ENCODE measurements at places on chromosomes 1 and 21.
A peak's percentile ranks its signal among the peaks of the same experiment; 100 is the strongest.

GRCh38 chr1:155990005-155990739 lies 11.8 kb upstream of the ARHGEF2 start:
- DNase-seq = no peak

DNA sequence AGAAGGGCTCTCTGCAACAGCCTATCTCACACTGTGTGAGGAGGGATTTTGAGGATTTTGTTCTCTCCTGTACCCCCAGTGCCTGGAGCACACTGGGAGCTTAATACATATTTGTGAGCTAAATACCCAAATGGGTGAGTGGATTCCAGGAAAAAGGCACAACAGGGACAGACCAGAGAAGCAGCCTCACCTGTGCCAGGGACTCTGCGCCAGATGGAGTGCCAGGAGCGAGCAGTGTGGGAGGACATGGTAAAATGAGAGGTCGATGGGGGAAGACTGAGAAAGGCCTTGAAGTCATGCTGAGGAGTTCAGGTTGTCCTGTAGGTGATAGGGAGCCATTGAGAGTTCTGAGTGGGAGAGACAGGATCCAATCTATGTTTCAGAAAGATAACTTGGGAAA lies 11.0 kb upstream of the KCNA2 start:
- DNase-seq = no peak

DNA sequence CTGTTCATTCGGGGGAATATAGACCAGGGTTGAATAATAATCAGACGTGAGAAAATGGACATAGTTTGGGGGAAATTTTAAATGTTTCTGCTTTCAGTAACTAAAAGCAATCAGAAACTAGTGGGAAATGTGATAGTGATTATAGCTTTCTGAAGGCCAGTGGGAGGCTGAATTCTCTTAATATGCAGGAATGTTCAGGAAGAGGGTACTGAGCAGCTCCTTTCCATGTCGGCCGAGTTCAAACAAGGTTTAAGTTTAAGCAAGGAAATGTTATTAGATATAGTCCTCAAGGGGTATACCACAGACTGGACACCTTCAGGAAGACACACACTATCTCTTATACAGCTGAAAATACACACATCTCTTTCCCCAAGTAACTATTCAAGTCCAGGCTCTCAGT lies 105.5 kb downstream of the HHAT start:
- DNase-seq = no peak

DNA sequence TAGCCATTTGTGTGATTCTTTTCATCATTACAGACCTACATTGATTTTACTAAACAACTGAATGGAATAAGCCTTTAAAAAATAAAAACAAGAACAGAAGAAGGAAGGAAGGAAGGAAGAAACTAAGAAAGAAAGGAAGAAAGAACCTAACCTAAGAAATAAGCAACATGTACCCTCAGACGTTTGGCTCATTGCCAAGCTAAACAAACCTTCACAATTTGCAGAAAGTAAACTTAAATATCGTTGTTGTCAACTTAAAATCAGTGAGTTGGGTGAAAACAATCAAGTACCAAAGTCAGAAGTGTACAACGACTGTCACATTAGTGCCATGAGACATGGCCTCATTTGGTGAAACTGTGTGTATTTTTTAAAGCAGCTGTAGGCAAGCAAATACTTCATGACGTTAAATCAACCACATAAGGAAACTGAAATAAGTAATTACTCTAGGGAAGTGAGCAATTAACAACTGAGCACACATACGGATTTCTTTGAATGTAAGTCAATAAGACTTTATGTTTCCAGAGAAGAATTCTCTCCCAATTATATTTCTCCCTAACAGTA lies 313.1 kb upstream of the TMPRSS15 start:
- DNase-seq = no peak

DNA sequence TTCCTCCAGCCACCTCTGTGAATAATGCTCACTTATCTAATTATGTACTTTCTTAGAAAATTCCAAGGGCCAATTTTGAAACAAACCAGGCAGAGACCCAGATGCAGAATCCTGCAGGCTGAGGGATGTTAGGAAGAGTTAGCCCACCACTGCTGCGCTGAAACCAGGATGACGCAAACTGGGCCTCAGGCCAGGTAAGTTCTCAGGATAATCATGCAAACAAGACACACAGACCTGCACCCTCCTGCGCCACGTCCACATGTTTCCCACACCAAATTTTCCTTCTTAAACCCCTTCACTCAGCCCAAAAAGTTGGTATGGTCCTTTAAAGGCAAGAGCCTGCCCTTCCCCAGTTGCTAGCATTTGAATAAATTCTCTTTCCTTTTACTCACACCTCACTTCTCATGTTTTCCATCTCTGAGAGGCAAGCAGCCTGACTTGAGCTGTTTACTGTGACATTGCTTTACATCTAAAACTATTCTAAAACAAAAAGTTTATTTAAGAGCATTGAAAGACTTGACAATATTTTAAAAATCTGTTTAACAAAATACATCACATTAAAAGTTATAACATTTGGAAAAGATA lies 887.1 kb downstream of the LRRIQ3 start:
- DNase-seq = no peak

- DNase-seq = no peak
Measured at GRCh38 chr1:76129731-76130130, 55.2 kb downstream of the ST6GALNAC3 start.

DNA sequence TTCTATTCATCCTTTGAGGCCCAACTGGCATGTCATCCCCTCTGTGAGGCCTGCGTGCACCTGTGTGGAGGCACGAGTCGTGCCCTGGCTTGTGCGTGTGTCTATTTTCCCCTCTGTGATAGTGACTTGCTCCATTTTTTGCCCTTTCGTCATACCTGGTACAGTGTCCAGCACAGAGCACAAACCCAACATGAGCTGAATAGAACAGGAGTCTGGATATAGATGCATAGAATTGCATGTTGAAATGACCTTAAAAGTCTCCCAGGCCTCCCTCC lies 32.5 kb downstream of the TNNT2 start:
- DNase-seq = no peak

- no peak for DNase-seq
Measured at GRCh38 chr1:33805988-33806387, 57.9 kb upstream of the HMGB4 start.

DNA sequence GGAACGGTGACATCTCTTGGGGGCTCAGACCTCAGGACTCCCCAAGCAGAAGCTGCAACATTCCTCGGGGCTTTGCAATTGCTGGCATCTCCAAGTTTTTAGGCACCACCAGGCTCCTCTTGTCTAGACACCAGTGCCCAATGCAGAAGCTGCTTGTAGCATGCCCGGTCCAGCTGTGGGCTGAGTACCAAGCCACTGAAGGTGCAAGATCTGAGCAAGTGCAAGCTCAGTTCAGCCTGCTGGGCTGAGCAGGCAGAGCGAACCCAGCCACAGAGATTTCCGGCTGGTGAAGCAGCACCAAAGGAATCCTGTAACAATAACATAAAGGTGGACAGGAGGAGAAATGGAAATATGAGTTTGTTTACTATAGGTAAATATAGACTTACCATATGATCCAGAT lies 995.4 kb upstream of the B3GALT2 start:
- DNase-seq = no peak

GRCh38 chr1:206833801-206834200 lies 31.6 kb upstream of the IL20 start:
- DNase-seq = no peak

GRCh38 chr1:171985639-171986038 lies 144.3 kb downstream of the DNM3 start:
- no peak for DNase-seq

DNA sequence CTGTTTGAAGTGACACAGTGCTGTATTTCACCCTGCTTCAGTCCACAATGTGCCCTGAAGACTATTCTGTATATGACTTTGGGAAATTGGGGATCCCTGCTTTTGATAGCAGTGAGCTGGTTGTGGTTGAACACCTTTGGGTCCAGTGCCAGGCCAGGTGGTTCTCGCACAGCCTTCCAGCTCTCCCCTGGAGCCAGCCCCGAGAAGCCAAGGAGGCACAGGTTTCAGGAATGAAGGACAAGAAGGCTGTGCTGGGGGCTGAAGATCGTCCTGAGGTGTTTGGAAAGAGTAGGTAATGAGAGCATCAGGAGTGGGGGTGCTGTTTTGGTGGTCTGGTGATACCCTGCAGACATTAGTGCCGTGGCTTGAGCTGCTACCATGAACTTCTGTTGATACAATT lies 131.4 kb upstream of the COL6A1 start:
- no peak for DNase-seq

GRCh38 chr1:23558140-23558871 lies 995 bp downstream of the ID3 start:
- no peak for DNase-seq

- no peak for DNase-seq
Measured at GRCh38 chr1:36093929-36094328, 5.2 kb downstream of the ADPRS start.

- DNase-seq = no peak
Measured at GRCh38 chr1:30998171-30998570, 67.3 kb downstream of the PUM1 start.

GRCh38 chr1:169175461-169175860 lies 69.0 kb downstream of the ATP1B1 start:
- DNase-seq = no peak

GRCh38 chr1:212979340-212980122 lies 29.2 kb downstream of the VASH2 start:
- no peak for DNase-seq

DNA sequence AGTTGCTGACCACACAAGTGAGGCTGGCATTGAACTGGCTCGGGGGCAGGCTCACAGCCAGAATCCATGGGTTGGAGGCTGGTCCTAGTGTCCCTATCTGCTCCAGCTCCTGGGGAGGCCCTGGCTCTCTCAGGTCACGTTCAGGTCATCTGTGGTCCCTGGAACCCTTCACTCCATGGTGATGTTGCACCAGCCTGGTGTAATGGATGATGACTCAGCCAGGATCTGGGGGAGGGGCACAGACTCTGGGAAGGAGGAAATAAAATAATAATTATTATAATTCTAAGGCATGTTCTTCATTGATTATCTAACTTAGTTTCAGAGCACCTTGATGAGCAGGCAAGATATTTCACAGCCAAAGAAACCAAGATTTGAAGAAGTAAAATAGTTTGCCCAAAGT lies 26.6 kb upstream of the FCRL4 start:
- DNase-seq = no peak

- DNase-seq = no peak
Measured at GRCh38 chr21:37805266-37805665, 111.0 kb downstream of the KCNJ6 start.

DNA sequence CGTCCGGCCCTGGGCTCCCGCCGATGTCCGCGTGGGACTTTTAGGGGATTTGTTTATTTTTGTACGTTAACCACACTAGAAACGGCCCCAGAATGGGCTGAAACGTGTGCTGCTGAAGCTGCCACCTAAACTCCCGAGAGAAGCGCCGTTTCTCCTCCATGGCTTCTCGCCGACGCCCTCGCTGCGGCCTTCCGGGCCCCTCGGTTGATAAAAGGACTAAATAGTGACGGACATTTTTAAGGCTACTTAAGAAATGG lies 678 bp upstream of the PTTG1IP start:
- no peak for DNase-seq

DNA sequence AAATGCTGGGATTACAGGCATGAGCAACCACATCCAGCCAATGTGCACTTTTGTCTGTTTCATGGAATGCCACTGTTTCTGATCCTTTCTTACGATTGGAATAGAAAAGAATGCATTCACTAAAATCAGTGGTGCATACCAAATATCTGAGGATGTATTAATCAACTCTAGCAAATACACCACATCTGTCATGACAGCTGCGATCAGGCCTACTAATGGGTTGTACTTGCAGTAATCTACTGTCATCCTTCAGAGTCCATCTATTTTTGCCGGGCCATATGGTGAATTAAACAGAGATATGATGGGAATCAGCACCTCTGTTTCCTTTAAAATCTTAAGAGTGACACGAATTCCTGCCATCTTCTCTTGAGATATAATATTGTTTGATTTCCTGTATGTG lies 8.5 kb upstream of the USP1 start:
- DNase-seq = no peak

- peak; percentile 53 for DNase-seq
Measured at GRCh38 chr1:199684686-199685273, 342.7 kb upstream of the NR5A2 start.

GRCh38 chr1:223246476-223247112 lies 103.5 kb upstream of the TLR5 start:
- no peak for DNase-seq

DNA sequence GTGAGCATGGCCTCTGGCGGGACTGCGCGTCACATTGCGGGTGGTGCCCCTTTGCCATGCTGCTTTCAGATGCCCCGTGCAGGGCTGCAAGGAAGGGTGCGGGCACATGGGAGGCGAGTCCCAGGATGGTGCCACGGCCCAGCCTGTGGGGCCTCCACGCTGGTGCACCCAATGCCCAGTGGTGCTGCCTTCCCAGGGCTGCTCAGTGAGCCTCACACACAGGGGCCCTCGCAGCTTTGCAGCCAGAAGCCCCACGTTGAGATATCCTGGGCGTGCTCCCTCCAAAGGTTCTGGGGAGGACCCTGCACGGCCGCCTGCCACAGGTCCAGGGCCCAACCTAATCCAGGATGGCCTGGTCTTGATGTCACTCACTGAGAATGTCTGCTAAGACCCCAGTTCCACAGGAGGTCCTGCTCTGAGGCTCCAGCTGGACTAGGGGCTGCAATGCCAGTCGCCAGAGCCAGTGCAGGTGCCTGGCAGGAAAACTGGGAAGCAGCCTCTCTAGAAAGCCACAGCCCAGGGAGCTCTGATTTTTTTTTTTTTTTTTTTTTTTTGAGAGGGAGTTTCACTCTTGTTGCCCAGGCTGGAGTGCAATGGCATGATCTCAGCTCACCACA lies 34.1 kb upstream of the PRSS38 start:
- no peak for DNase-seq

- DNase-seq = no peak
Measured at GRCh38 chr1:75136195-75136815, 2.1 kb downstream of the LHX8 start.

DNA sequence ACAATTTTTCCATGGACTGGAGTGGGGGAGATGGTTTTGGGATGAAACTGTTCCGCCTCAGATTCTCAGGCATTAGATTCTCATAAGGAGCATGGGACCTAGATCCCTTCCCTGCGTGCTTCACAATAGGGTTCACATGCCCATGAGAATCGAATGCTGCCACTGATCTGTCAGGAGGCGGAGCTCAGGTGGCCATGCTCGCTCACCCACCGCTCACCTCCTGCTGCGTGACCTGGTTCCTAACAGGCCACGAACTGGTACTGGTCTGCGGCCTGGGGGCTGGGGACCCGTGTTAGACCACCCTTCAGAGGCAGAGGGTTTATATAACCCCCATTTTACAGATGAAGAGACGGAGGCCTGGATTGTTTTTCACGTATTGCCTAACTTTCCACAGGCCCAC lies 16.3 kb upstream of the SRSF4 start:
- no peak for DNase-seq

- no peak for DNase-seq
Measured at GRCh38 chr1:145956781-145957442, 905 bp downstream of the LIX1L start.

Data from left renal pelvis (tissue), 4 donors.